ENCODE measurements at places on chromosomes 5 and 9.

GRCh38 chr5:76715486-76715735 lies 515 bp upstream of the F2R start:
- no peak for DNase-seq

- no peak for DNase-seq
These were observed 12.8 kb upstream of the SLC25A51 start for GRCh38 chr9:37916471-37917312.

GRCh38 chr9:1515557-1515956 lies 465.4 kb downstream of the DMRT2 start:
- no peak for DNase-seq

DNA sequence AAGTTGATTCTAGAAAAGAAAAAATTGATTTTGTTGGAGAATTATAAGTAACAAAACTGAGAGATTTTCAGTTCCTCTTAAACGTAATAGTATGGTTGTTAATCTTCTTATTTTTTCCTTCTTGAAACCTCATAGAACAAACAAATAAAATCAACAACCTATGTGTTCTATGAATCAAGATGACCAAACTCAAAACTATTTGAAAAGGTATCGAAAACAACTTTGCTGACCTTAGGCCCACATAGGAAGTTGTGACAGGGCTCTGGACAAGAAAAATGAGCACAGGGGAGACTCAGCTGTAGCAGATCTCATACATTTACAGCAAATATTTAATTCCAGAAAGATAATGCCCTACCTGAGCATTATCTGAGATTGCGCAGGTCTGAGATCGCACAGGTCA lies 169.4 kb upstream of the CCNH start:
- DNase-seq: no peak

DNA sequence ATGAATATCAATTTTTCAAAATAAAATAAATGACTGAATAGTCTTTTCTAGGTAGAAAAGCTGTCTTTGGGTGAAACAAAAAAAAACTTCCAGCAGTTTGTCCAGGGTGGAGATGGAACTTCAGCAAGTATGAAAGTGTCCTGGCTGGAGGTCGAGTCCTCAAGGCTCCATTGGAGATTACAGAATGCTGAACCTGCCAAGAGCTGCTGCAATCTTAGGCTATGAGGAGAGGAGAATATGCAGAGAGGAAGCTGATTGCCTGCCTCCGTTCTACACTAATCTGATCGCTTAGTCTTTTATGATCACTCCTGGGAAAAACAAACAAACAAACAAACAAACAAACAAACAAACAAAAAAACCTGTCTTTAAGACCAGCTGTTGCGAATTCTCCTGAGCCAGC lies 50.6 kb downstream of the NREP start:
- DNase-seq: peak; percentile 26

Measured in hepatocyte (in vitro differentiated cells).